ENCODE measurements at places on chromosomes 1 and 21.

GRCh38 chr21:15795533-15795932 is 65.8 kb downstream of the USP25 start:
- no peak for DNase-seq

- DNase-seq, result no peak
Observed at GRCh38 chr1:193411215-193411614, 224.8 kb upstream of the B3GALT2 start.

DNA sequence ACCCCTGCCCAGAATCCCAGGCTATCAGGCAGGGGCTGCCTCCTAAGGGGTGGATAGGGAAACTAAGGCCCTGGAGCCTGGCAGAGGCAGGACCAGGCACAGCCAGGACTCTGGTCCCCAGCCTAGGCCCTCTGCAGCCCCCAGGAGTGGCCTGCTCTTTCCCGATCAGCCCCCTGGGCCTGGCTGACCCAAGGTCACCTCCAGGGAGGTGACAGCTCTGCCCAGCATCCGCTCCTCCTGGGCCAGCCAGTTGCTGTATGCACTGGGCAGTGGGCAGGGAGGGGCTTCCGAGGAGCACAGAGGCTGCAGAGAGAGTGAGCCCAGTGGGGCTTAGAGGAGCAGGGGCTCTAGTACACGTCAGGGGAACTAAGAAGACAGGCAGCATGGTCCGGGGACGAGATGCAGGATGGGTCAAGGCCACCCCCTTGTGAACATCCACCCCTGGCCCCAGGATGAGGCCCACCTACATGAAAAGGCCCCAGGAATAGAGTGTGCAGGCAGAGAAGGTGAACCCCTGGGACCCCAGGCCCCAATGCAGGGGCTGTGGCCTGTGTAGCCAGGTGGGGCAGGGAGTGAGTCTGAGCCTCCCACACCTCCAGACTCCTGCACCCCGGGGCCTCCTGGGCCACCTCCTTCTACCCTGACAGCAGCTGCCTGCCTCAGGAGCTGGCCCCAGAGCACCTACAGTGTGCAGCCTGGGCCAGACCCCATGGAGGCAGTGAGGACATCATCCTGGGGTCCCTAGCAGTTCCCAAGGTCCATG is 32.8 kb downstream of the WNT9A start:
- no peak for DNase-seq

- DNase-seq, result no peak
Observed at GRCh38 chr1:28663871-28664470, 4.6 kb upstream of the GMEB1 start.

- DNase-seq, result no peak
Observed at GRCh38 chr1:246281639-246282038, 225.4 kb downstream of the SMYD3 start.

- DNase-seq, result no peak
Observed at GRCh38 chr21:46142582-46143473, 12.6 kb downstream of the FTCD start.

GRCh38 chr1:46110521-46110920 is 21.9 kb downstream of the PIK3R3 start:
- no peak for DNase-seq

GRCh38 chr1:78792756-78793155 is 143.1 kb downstream of the IFI44 start:
- DNase-seq, result no peak

DNA sequence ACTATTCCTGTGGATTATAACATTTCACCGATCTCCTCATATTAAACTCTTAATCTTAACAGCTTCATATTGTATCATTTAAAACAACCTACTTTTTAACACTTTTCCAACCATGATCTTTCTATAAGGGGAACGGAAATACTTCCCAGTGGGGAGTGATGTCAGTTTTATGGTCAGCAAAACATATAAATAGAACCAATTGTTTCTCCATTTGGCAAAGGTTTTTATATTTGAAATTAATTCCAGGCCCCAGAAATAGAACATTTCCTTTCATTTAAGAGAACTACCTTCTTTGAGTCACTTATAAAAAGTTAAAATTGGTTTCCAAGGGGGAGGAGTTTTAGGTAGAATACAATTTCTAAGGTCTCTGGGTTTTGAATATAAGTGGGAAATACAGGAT is 189.6 kb downstream of the TGFBR3 start:
- DNase-seq, result no peak

- DNase-seq, result peak; percentile 68
Observed at GRCh38 chr1:157105988-157106812, 6.6 kb upstream of the ETV3L start.

- DNase-seq, result no peak
Observed at GRCh38 chr1:160489513-160490261, 33.4 kb downstream of the SLAMF6 start.

DNA sequence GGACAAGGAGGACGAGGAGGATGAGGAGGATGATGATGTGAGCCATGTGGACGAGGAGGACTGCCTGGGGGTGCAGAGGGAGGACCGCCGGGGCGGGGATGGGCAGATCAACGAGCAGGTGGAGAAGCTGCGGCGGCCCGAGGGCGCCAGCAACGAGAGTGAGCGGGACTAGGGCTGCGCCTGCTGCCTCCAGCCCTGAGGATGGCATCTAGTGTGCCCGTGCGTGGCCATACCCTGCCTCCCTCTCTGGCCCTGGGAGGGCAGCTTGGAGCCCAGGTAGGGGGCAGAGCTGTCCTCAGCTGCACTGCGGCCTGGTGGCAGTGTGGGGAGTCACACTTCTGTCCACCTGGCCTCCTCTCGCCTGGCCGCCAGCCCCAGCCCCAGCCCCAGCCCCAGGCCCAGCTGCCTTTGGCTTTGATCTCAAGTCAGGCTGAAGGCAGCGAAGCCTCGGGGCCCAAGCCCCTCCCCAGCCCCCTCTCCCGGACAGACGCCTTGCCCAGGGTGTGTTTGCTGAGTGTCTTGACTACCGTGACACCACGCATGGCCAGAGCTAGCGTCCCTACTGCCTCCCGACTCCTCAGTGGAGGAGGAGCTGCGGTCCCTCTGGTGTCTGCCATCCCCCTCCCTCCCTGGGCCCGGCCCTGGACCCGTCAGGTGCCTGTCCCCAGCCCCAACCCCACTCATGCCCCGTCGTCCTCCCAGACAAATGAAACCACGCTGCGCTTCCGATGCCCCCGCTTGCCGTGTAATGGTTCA is 155.2 kb downstream of the PEX14 start:
- DNase-seq, result no peak

DNA sequence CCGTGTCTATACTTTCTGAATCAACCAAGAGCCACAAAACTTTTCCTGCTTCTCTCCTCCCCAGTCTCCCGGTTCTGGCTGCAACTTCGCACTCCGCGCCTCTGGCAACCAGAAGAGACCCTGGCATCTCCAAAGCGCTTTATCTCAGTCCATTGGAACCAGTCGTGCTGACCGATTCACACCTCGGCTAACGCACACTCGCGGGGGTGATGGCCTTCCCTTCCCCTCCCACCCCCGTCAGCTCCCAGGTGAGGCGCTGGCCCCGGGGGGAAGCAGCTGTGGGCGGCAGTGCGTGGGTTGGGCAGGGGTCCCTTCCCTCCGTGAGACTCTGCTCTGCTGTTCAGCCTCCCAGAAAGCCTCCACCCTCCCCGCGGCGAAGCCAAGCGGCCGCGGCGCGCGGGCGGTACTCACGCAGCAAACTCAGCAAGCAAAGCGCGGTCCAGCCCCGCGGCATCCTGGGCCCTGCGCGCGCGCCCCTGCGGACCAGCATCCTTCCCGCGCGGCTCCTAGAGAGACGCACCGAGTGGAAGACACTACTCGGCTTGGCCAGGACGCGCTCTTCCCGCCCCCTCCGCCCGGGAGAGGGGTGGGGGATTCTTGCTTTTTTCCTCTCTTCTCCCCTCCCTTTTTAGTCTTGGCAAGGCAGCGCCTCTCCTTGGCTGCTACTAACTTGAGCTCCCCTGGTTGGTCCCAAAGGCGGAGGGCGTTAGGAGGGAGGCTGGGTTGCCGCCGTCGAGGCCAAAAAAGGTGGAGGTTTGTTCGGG is at the start of gene CD34:
Gene CD34 (minus strand): TSS at position 535 of the 764 bp plus-strand sequence. CDS start 45 bp downstream, at position 490.
- peak; percentile 59 for DNase-seq

DNA sequence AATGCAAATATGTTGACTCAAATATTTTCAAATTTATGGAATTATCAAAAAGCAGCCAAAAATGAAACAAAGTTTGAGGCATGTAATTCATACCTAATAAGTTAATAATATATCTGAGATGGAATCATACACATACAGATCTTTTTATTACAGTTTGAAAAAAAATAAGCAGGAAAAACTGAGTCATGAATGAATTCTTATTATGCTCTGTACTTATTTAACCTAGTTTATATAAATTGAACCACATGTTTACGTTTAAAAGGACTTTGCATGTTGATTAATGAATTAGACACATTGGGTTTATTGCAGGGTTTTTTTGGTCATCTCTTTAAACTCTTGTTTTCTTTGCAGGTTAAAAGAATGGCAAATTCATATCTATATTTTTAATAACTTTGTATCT is 40.9 kb downstream of the CMPK1 start:
- DNase-seq, result no peak

DNA sequence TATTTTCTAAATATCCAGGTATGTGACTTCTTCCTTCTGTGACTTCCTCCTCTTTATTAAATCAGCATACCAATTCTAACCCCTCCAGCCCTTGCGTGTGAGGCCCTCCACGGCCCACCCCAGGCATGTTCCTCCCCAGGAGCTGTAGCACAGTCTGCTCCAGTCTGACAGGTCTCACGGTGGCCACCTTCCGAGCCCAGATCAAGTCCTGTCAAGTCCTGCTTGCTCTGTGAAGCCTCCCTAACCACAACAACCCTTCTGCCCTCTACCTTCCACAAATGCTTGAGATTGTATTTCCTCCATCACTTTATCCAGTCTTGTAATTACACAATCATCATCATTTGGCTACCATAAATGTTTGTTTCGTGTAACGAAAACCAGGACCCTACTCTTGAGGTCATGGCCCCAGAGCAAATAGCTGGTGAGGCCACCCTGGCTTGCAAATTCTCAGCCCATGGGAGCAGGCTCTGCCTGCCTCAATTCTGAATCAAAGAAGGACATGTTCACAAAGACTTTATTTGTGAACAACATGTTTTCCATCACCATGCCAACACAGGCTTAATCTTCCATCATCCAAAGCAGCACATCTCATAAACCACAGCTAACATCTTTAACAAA is 33.0 kb upstream of the S100A7 start:
- no peak for DNase-seq

DNA sequence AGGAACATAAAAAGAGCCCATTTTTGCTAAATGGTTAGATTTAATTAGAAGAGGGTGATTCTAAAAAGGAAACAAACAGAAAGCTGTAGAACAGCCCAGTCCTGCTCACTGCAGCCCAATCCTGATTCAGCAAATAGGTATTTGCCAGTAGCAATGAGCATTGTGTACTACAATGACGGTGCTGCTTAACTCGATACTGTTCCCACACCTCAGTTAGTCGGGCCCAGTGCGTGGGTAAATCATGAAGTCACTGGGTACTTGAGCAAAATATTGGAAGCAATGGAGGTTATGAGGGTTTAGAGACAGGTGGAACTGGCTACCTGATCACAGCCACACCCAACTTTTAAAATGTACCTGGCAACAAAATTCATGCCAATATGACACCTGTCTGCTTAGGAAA is 101.5 kb upstream of the ADGRL2 start:
- DNase-seq, result no peak

GRCh38 chr1:211814313-211814712 is 16.2 kb downstream of the LPGAT1 start:
- DNase-seq, result no peak

DNA sequence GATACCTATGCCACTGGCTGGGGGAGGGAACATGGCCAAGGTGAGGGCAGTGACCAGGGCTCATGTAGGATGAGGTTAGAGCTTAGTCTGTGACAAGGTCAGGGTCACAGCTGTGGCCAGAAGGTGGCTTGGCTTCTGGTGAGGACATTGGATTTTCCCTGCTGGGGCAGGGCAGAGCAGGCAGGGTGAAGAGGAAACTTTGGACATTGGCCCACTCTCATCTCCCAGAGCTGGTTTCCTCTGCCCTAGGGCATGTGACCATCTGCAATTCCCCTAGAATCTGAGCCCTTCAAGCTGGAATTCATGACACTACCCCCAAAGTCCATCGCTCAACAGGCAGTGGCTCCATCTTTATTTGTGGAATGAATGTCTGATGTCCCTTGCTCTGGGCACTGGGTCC is 5.3 kb downstream of the DMBX1 start:
- DNase-seq, result no peak

DNA sequence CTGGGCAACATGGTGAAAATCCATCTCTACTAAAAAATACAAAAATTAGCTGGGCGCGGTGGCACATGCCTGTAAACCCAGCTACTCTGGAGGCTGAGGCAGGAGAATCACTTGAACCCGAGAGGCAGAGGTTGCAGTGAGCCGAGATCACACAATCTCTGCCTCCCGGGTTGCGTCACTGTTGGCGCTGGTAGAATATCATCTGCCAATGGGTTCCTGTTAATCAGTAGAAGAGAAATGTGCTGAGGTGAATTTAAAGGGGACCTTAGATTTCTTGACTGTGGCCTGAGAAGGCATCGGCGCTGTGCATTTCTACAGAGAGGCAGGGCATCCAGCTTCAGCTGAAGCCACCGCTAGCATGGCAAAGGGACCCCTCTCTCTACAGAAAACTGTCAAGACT is 68.0 kb downstream of the TGFB2 start:
- DNase-seq, result no peak

DNA sequence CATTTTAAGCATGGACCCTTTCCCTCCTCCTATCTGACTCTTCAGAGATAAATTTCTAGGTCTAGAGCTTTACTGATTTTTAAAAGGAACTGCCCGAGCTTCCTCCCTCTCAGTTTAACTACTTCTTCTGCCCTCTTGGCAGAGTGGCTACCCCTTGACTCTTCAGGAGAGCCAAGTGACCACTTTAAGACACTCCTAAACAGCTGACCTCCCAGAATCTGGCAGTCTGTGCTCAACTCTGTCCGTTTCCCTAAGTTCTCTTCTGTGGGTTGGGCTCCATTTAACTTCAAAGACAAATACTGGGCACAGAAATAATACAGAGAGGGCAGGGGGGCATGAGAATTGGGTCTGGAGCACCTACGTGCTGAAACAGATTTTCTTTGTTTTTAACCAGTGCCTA is 196.3 kb upstream of the FOXD3 start:
- no peak for DNase-seq

- DNase-seq, result no peak
Observed at GRCh38 chr1:203590603-203591002, 36.0 kb upstream of the ATP2B4 start.

GRCh38 chr1:215087603-215088002 is 5.1 kb downstream of the KCNK2 start:
- DNase-seq, result no peak

DNA sequence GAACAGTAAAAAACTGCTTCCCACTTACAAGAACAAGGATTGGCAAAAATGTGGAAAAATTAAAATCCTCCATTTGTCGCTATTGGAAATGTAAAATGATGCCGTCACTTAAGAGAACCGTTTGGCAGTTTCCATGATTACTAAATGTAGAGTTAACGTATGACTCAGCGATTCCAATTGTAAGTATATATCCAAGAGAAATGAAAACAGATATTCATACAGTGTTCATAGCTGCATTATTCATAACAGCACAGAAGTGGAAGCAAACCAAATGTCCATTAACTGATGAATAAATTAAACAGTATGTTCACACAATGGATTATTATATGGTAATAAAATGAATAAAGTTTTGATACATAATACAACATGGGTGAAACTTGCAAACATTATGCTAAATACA is 971.0 kb downstream of the AMY1C start:
- no peak for DNase-seq

Measured in activated CD8-positive, alpha-beta memory T cell treated with anti-CD3 and anti-CD28 coated beads, Interleukin-2, amount 50 U/mL, for 48 hours (primary cell).